ENCODE measurements at places on chromosomes 3 and 15. TPM values are rescaled to one million over a fixed set of nuclear protein-coding genes. Genes with fewer than 3 reads are reported as not detected.

Gene STOML1
- total RNA-seq: 11.8 TPM

Gene PCOLCE2
- 0.56 TPM for total RNA-seq

Gene PCNP
- total RNA-seq: 55.0 TPM

Gene DUOXA2
- not detected for total RNA-seq

Gene ZNF774
- total RNA-seq: 1.5 TPM

Gene KIF7
- total RNA-seq: 1.9 TPM

Gene SLC9A9
- 4.2 TPM for total RNA-seq

Gene CPA3
- total RNA-seq: not detected

Gene NPAP1
- total RNA-seq: not detected

Gene PRSS50
- not detected for total RNA-seq

Gene TMEM158
- total RNA-seq: 8.8 TPM

Gene PFKFB4
- 24.5 TPM for total RNA-seq

Gene RLBP1
- total RNA-seq: not detected

Gene PLCH1
- 0.49 TPM for total RNA-seq

Gene CLDN18
- not detected for total RNA-seq

Gene ZMYND10
- total RNA-seq: 1.1 TPM

Gene GSK3B
- 50.9 TPM for total RNA-seq

Gene PLSCR4
- not detected for total RNA-seq

Gene HLTF
- 13.5 TPM for total RNA-seq

Gene MUC4
- total RNA-seq: not detected

Gene CRABP1
- not detected for total RNA-seq

Gene PRICKLE2
- 9.2 TPM for total RNA-seq

Gene MINAR1
- 0.14 TPM for total RNA-seq

Gene OR5H1
- total RNA-seq: not detected

Gene BTLA
- not detected for total RNA-seq

Gene TP63
- total RNA-seq: 77.4 TPM

Gene SYNM
- total RNA-seq: 0.74 TPM

Gene WDR73
- 16.3 TPM for total RNA-seq

Gene ARHGEF26
- total RNA-seq: 2.6 TPM

Gene EHD4
- 30.4 TPM for total RNA-seq

Gene CLDN1
- total RNA-seq: 60.4 TPM

Gene TGM5
- 0.92 TPM for total RNA-seq

Gene SEMA3F
- total RNA-seq: 183 TPM

Gene MEX3B
- total RNA-seq: 2.0 TPM

Gene PROK2
- total RNA-seq: not detected

Gene CSPG4
- total RNA-seq: 73.2 TPM

Gene ADGRG7
- total RNA-seq: not detected

Gene PPP4R2
- total RNA-seq: 23.0 TPM

Gene LRRC31
- total RNA-seq: not detected

Gene CHST2
- total RNA-seq: 3.9 TPM

Gene PPM1M
- 0.65 TPM for total RNA-seq

Gene CYFIP1
- 102 TPM for total RNA-seq

Gene CPNE9
- not detected for total RNA-seq

Gene XCR1
- total RNA-seq: not detected

Gene TEX55
- not detected for total RNA-seq

Gene ELL3
- total RNA-seq: 17.1 TPM

Gene LEKR1
- total RNA-seq: 0.71 TPM

Gene TMOD3
- 36.8 TPM for total RNA-seq

Gene NME9
- total RNA-seq: not detected

Gene CATSPER2
- total RNA-seq: 2.6 TPM

Gene GASK1A
- total RNA-seq: 0.07 TPM

Gene MNS1
- total RNA-seq: 0.85 TPM

Gene XPC
- 28.3 TPM for total RNA-seq

Gene GOLGA6L1
- not detected for total RNA-seq

Gene NTRK3
- not detected for total RNA-seq

Gene GLT8D1
- total RNA-seq: 50.4 TPM

Gene AADACL2
- not detected for total RNA-seq

Gene RPL4
- 3,484 TPM for total RNA-seq
